Right lung (tissue), 10 donors: ENCODE measurements at places on chromosomes 1 and 21. TPM values are rescaled to one million over a fixed set of nuclear protein-coding genes. Genes with fewer than 3 reads are reported as not detected.

Gene DEPDC1
- polyA plus RNA-seq = 8.1 TPM

Gene TRPM2
- polyA plus RNA-seq = 2.0 TPM

Gene FCRL3
- 0.44 TPM for polyA plus RNA-seq

Gene RUSC1
- polyA plus RNA-seq = 36.4 TPM

Gene BRDT
- polyA plus RNA-seq = 0.55 TPM

Gene UHMK1
- 29.6 TPM for polyA plus RNA-seq

Gene FAM131C
- polyA plus RNA-seq = 0.24 TPM

Gene SFN
- 0.72 TPM for polyA plus RNA-seq

Gene PLA2G2A
- polyA plus RNA-seq = 0.60 TPM
